ENCODE measurements at places on chromosomes 7 and 10.
A peak's percentile ranks its signal among the peaks of the same experiment; 100 is the strongest.

DNA sequence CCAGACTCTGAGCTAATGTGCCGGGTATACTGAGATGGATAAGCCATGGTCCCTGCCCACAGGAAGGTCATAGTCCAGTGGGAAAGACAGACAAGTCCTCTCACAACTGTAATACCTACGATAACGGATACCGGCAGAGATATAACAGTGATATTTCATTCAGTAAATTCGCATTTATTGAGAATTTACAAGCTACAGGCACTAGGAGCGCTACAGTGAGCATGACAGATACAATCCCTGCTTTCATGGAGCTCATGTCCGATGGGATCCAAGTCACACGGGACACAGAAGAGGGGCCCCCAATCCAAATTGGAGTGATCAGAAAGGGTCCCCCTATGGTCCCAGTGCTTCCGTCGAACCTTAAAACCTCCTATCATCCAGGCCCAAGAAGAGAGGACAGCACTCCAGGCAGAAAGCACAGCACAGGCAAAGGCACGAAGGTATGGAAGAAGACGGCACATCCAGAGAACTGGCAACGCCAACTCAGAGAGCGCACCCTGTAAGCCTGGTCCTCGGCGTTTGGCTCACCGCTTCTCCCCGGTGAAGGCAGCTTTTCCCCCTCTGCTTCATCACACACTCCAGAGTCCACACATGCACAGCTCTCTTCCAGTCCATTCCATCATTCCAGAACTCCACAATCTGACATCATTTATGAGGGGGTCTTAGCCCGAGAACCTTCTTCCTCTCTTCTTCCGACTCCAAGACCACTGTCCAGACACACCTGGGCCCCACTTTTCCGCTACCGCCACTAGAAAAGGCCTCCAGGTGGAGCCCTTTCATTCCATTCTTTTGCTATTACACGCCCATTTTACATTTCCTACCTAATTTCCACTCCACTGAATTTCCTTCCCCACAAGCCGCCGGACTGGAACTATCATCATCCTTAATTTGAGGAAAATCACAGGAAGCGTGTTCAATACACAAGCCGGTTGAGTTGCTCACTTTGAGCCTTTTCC, 47.8 kb upstream of the NKX2-3 start:
- H3K27me3 ChIP-seq = peaks cover 2% of the 10 kb centered on the region
- peak; percentile 35 for DNase-seq
- H3K36me3 ChIP-seq = no peaks in the 10 kb centered on the region
- peaks cover 16% of the 10 kb centered on the region for H3K4me1 ChIP-seq
- H3K4me3 ChIP-seq = no peak overlapping the region

DNA sequence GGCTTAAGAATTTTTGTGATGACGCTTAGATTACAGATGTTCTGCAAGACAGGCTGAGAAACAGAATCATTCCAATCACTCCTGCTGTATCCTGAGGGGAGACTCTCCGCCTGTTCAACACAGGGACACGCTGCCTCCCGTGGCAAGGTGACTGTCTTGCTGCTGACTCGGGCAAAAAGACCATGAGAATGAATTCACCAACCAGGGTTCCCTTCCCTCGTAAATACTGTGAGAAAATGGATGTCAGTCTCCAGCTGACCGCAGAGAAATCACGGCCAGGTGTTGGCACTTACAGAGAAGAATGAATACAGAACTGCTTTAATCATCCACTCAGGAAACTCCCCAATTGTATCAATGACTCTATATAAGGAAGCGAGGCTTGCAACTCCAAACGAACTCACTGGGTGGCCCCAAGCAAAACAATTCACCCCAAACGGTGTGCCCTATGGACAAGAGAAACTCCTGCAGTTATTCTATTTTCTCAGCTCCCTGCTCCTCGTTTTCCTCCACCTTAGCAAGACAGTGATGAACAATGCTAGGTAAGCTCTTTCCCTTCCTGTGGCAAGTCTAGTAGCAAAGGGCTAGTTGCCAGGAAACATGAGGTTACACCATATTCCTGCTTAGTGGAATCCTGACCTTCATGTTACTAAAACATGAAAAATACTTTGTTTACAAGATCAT, 22.8 kb downstream of the GNA12 start:
- H3K4me3 ChIP-seq = peak overlapping the region; percentile 44
- H3K27me3 ChIP-seq = peaks cover 5% of the 10 kb centered on the region
- peaks cover 25% of the 10 kb centered on the region for H3K36me3 ChIP-seq
- H3K4me1 ChIP-seq = peaks cover 65% of the 10 kb centered on the region
- no peak for DNase-seq

DNA sequence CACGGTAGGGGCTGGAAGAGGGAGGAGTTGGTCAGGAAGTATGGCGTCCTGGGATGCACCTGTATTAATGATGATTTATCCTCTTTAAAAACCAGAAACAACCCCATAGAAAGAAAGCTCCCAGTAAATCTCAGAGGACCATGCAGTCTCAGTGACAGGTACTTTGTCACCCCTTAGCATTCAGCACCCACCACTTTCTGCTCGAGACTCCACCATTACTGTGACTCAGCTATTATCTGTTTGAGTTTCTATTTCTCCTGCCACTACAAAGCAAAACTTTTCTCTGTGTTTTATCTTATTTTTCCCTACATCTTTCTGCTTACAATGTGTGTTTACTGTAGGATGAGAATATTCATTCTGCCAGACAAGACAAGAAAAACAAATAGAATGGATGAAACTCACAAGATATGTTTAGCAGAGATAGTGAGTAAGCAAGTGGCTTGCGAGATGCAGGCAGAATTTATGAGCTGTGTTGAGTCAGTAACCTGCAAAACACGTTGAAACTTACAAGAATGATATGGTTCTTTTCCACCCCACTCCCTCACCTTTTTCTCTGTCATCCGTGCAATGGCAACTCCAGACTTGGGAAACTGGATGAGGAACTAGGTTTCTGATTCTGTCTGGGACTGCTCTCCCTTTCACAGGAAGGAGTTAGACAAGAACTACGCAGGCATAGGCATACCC, 127.1 kb downstream of the AOAH start:
- peaks cover 1% of the 10 kb centered on the region for H3K27me3 ChIP-seq
- H3K36me3 ChIP-seq = no peaks in the 10 kb centered on the region
- DNase-seq = no peak
- H3K4me3 ChIP-seq = no peak overlapping the region

DNA sequence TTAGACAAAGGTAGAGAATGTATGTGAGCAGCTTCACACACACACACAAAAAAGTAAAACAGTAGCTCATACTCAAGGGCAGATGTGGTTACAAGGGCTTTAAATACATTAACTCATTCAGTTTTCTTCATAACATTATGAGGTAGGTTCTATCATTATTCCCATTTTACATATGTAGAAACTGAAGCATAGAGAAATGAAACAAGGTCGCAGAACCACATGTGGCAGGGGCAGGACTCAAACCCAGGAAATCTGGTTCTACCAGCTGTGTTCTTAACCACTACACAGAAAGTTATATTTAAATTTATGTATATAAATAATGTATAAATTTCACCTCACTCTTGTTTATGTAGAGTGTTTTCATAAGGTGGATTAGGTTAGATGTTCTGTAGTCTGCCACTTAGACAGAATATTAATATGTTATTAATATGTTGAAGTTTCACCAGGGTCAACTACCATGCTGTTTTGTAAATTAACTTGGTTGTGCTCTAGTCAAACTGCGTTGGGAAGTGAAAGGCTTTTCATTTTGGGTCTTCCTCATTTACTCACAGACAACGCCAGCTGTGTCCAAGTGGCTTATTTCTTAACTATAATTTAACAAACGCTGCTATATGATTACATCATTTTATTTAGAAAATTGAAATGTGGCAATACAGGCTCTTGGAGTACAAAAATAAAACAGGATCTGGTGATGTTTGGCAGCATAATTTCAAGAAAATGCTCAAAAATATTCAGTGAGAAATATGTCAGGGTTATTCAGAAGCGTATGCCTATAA, 138.4 kb downstream of the MDFIC start:
- H3K4me1 ChIP-seq = no peaks in the 10 kb centered on the region
- no peaks in the 10 kb centered on the region for H3K36me3 ChIP-seq
- no peak for DNase-seq
- H3K4me3 ChIP-seq = no peak overlapping the region
- no peak overlapping the region for H3K27ac ChIP-seq
- H3K27me3 ChIP-seq = no peaks in the 10 kb centered on the region

GRCh38 chr7:124697746-124698145, 67.8 kb downstream of the GPR37 start:
- no peaks in the 10 kb centered on the region for H3K4me1 ChIP-seq
- no peak overlapping the region for H3K27ac ChIP-seq
- no peak for DNase-seq
- H3K27me3 ChIP-seq = peaks cover 3% of the 10 kb centered on the region
- no peaks in the 10 kb centered on the region for H3K36me3 ChIP-seq

GRCh38 chr10:122702275-122702674, 2.6 kb upstream of the C10orf120 start:
- DNase-seq = no peak
- H3K4me1 ChIP-seq = peaks cover 5% of the 10 kb centered on the region

- no peak overlapping the region for H3K4me3 ChIP-seq
- DNase-seq = no peak
- H3K27ac ChIP-seq = no peak overlapping the region
- H3K27me3 ChIP-seq = peaks cover 2% of the 10 kb centered on the region
- peaks cover 26% of the 10 kb centered on the region for H3K4me1 ChIP-seq
- peaks cover 6% of the 10 kb centered on the region for H3K36me3 ChIP-seq
Observed at GRCh38 chr7:69504733-69505420, 93.4 kb upstream of the AUTS2 start.

- peaks cover 40% of the 10 kb centered on the region for H3K36me3 ChIP-seq
- H3K4me1 ChIP-seq = no peaks in the 10 kb centered on the region
- no peak overlapping the region for H3K4me3 ChIP-seq
- DNase-seq = no peak
Observed at GRCh38 chr7:75054744-75055143, 18.9 kb downstream of the RCC1L start.

GRCh38 chr7:45001138-45001694, 1.2 kb downstream of the CCM2 start:
- no peak for DNase-seq
- peaks cover 8% of the 10 kb centered on the region for H3K27me3 ChIP-seq
- peak overlapping the region; percentile 91 for H3K4me3 ChIP-seq

GRCh38 chr10:63644418-63645142, 123.4 kb downstream of the REEP3 start:
- peaks cover 3% of the 10 kb centered on the region for H3K36me3 ChIP-seq

GRCh38 chr10:85492684-85493083, 873.9 kb downstream of the GRID1 start:
- H3K27me3 ChIP-seq = no peaks in the 10 kb centered on the region
- no peaks in the 10 kb centered on the region for H3K36me3 ChIP-seq
- no peak for DNase-seq
- H3K27ac ChIP-seq = no peak overlapping the region
- no peaks in the 10 kb centered on the region for H3K4me1 ChIP-seq

- H3K4me1 ChIP-seq = peaks cover 17% of the 10 kb centered on the region
- peaks cover 3% of the 10 kb centered on the region for H3K27me3 ChIP-seq
- no peak for DNase-seq
- H3K27ac ChIP-seq = no peak overlapping the region
Observed at GRCh38 chr7:127258111-127258510, 5.4 kb upstream of the GRM8 start.

DNA sequence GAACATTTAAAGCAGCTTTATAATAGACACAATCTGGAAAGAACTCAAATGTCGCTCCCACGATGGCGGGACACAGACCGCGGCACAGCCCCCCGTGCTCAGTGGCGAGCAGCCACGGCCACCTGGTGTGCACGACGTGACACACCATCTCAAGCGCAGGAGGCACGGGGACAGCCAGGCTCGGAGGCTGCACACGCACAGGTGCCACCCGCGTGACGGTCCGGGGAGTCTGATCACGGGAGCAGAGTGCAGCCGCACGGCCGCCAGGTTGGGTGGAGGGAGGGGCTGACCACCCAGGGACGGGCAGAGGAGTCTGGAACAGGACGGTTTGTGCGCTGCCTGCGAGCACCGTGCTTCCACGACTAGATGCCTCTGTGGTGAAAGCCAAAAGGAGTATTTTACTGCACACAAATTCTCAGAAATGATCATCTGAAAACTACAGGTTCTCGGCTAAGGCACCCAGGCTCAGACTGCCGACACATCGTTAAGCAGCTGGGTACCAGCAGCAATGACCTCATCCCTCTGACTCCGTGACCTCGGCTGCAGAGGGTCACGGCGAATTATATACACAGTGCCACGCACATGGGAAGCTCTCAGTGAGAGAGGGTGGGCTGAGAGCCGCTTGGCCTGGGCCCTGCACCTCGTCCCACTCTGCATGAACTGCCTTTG, 7.5 kb upstream of the GPER1 start:
- no peaks in the 10 kb centered on the region for H3K36me3 ChIP-seq
- H3K4me3 ChIP-seq = no peak overlapping the region
- H3K27ac ChIP-seq = no peak overlapping the region
- peaks cover 2% of the 10 kb centered on the region for H3K27me3 ChIP-seq

- H3K27ac ChIP-seq = no peak overlapping the region
- DNase-seq = no peak
- H3K36me3 ChIP-seq = no peaks in the 10 kb centered on the region
- peaks cover 5% of the 10 kb centered on the region for H3K27me3 ChIP-seq
Observed at GRCh38 chr7:137820677-137821420, 25.9 kb downstream of the DGKI start.

GRCh38 chr10:102358712-102359382, 36.7 kb upstream of the NFKB2 start:
- no peak overlapping the region for H3K27ac ChIP-seq
- no peak for DNase-seq
- no peak overlapping the region for H3K4me3 ChIP-seq
- peaks cover 6% of the 10 kb centered on the region for H3K4me1 ChIP-seq
- H3K27me3 ChIP-seq = peaks cover 1% of the 10 kb centered on the region
- peaks cover 62% of the 10 kb centered on the region for H3K36me3 ChIP-seq

GRCh38 chr7:137626469-137627067, 220.2 kb downstream of the DGKI start:
- H3K4me3 ChIP-seq = no peak overlapping the region
- peaks cover 2% of the 10 kb centered on the region for H3K27me3 ChIP-seq
- no peak overlapping the region for H3K27ac ChIP-seq
- H3K36me3 ChIP-seq = no peaks in the 10 kb centered on the region

- no peaks in the 10 kb centered on the region for H3K27me3 ChIP-seq
- H3K4me1 ChIP-seq = peaks cover 3% of the 10 kb centered on the region
- no peaks in the 10 kb centered on the region for H3K36me3 ChIP-seq
- no peak overlapping the region for H3K4me3 ChIP-seq
- H3K27ac ChIP-seq = no peak overlapping the region
Observed at GRCh38 chr7:114973147-114973546, 51.3 kb downstream of the MDFIC start.

- no peak for DNase-seq
- H3K4me3 ChIP-seq = no peak overlapping the region
- H3K4me1 ChIP-seq = no peaks in the 10 kb centered on the region
- no peak overlapping the region for H3K27ac ChIP-seq
- H3K36me3 ChIP-seq = peaks cover 3% of the 10 kb centered on the region
- H3K27me3 ChIP-seq = no peaks in the 10 kb centered on the region
Observed at GRCh38 chr7:135368416-135369186, 135.0 kb downstream of the STRA8 start.

GRCh38 chr7:2283074-2283473, 31.2 kb downstream of the SNX8 start:
- no peak for DNase-seq
- peaks cover 4% of the 10 kb centered on the region for H3K36me3 ChIP-seq
- peaks cover 5% of the 10 kb centered on the region for H3K27me3 ChIP-seq
- H3K27ac ChIP-seq = no peak overlapping the region
- no peak overlapping the region for H3K4me3 ChIP-seq

- H3K4me1 ChIP-seq = peaks cover 26% of the 10 kb centered on the region
- DNase-seq = no peak
- H3K36me3 ChIP-seq = no peaks in the 10 kb centered on the region
- H3K27me3 ChIP-seq = peaks cover 2% of the 10 kb centered on the region
- no peak within 1 kb of the TSS for H3K4me3 ChIP-seq
- peak within 1 kb of the TSS; percentile 45 for H3K27ac ChIP-seq
Observed at GRCh38 chr10:69087590-69088470, at the start of gene SRGN. Gene SRGN, plus strand, starts transcription at chr10:69088103. Its CDS starts 55 bp downstream, at chr10:69088158.

All from endothelial cell (in vitro differentiated cells).